Osteocyte (in vitro differentiated cells): ENCODE measurements at places on chromosomes 1 and 21. TPM values are rescaled to one million over a fixed set of nuclear protein-coding genes. Genes with fewer than 3 reads are reported as not detected.

DNA sequence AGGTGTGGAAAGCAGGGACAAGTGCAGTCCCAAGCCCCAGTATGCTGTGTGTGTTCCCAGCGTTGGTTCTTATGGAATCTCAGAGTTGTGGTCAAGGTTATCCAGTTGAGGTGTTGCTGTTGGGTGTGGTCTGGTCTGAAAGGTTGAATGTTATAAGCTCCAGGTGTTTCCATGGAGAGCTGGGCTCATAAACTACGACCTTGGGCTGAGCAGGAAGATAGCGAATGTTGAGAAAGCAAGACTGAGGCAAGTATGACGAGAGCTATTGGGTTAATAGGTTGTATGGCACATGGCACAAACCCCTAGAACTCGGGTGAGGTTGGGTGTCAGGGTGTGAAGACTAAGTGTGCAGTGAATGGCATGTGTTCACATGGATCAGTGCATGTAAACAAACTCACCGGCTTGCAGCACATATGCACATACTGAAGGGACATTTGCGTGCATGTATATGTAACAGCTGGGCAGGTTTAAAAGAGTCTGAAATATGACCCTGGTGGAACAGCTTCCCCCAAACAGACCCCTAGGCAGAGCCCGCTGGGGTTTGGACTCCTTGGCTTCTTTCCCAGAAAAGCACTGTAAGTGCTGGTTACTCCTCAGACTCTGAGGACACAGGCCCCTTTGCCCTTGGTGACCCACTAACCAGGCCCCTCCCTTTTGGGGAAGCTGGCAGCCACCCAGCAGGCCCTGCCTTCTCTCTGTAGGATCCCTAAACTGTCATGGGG, 117.5 kb downstream of the NAV1 start:
- no peaks in the 10 kb centered on the region for H3K27me3 ChIP-seq
- H3K4me1 ChIP-seq, result peaks cover 66% of the 10 kb centered on the region
- peak overlapping the region; percentile 75 for H3K27ac ChIP-seq

The C1orf232 gene
- not detected in 2 replicates for total RNA-seq

GRCh38 chr21:25881524-25882376, 147.0 kb downstream of the GABPA start:
- H3K27ac ChIP-seq, result no peak overlapping the region
- H3K4me1 ChIP-seq, result no peaks in the 10 kb centered on the region
- no peak overlapping the region for H3K4me3 ChIP-seq
- DNase-seq, result no peak
- H3K27me3 ChIP-seq, result no peaks in the 10 kb centered on the region

The BATF3 gene
- 0.56 and 0.71 TPM in 2 replicates for total RNA-seq

The GNG12 gene
- 99.7 and 100 TPM in 2 replicates for total RNA-seq

GRCh38 chr1:116111524-116112021, 374 bp downstream of the MAB21L3 start:
- H3K36me3 ChIP-seq, result no peaks in the 10 kb centered on the region
- peaks cover 20% of the 10 kb centered on the region for H3K27me3 ChIP-seq
- H3K4me3 ChIP-seq, result no peak overlapping the region
- no peak for DNase-seq
- peaks cover 3% of the 10 kb centered on the region for H3K4me1 ChIP-seq
- H3K27ac ChIP-seq, result no peak overlapping the region

DNA sequence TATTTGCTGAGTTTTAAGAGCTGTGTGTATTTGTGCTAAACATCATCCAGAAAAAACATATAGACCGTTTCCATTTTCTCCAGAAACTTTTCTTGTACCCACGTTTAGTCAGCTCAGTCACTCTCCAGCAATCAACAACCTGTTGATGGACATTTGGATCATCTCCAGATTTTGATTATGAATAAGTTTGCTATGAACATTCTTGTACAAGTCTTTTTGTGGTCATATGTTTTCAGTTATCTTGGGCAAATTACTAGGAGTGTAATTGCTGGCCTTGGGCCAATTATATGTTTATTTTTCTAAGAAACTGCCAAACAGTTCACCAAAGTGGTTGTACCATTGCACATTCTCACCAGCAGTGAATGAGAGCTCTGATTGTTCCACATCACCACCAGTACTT, 221.8 kb downstream of the CENPF start:
- H3K36me3 ChIP-seq, result peaks cover 2% of the 10 kb centered on the region
- H3K27me3 ChIP-seq, result peaks cover 3% of the 10 kb centered on the region
- H3K4me3 ChIP-seq, result no peak overlapping the region

DNA sequence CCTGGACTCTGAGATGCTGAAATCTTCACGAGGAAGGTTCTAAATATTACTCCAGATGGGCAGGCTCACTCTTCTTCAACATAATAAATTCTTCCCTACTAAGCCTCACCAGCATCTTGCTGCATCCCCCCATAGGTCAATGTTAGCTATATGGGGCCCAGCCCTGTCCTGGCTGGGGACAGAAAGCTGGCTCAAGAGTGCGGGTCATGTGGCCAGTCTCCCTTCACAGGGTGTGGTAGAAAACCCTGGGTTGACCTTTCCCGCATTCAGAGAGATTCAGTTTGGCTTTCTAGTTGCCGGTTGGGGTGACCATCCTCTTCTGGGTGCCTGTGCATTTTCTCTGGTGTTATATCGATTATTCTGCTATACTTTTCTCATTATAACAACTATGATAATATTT, 19.8 kb upstream of the KPRP start:
- no peaks in the 10 kb centered on the region for H3K4me1 ChIP-seq
- H3K27me3 ChIP-seq, result no peaks in the 10 kb centered on the region
- H3K36me3 ChIP-seq, result no peaks in the 10 kb centered on the region

DNA sequence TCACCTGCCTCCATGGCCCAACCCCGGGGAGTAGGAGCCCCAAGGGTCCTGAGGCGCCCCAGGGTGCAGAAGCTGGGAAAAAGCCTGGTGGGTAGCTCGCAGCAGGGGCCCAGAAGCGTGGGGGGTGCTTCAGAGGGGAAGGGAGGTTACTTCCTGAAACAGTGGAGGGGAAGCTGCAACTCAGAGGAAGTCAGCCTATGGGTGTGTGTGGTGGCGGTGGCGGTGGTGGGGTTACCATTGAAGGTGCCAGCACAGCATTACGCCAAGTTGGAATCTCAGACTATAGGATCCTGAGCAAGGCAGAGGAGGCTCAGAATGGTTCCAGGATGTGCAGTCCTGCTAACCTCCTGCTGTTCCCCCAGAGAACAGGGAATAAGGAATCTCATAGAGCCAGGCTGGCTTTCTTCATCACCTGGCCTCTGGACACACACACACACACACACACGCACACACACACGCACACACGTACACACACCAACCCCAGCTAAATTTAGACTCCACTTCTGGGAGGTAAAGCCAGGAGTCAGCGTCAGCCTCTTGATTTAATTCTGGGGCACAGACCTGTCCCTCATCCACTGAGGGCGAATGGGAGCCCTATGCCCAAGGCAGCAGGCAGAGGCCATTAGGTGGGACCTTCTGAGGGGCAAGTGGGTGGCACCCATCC, 1.3 kb downstream of the DENND4B start:
- DNase-seq, result no peak
- H3K27ac ChIP-seq, result peak overlapping the region; percentile 63
- no peaks in the 10 kb centered on the region for H3K27me3 ChIP-seq
- H3K4me1 ChIP-seq, result peaks cover 18% of the 10 kb centered on the region
- peak overlapping the region; percentile 77 for H3K4me3 ChIP-seq
- H3K36me3 ChIP-seq, result peaks cover 9% of the 10 kb centered on the region

GRCh38 chr1:10932088-10932487, 80.4 kb upstream of the TARDBP start:
- no peak for DNase-seq
- no peak overlapping the region for H3K27ac ChIP-seq
- no peaks in the 10 kb centered on the region for H3K36me3 ChIP-seq
- peaks cover 4% of the 10 kb centered on the region for H3K27me3 ChIP-seq
- H3K4me1 ChIP-seq, result no peaks in the 10 kb centered on the region

DNA sequence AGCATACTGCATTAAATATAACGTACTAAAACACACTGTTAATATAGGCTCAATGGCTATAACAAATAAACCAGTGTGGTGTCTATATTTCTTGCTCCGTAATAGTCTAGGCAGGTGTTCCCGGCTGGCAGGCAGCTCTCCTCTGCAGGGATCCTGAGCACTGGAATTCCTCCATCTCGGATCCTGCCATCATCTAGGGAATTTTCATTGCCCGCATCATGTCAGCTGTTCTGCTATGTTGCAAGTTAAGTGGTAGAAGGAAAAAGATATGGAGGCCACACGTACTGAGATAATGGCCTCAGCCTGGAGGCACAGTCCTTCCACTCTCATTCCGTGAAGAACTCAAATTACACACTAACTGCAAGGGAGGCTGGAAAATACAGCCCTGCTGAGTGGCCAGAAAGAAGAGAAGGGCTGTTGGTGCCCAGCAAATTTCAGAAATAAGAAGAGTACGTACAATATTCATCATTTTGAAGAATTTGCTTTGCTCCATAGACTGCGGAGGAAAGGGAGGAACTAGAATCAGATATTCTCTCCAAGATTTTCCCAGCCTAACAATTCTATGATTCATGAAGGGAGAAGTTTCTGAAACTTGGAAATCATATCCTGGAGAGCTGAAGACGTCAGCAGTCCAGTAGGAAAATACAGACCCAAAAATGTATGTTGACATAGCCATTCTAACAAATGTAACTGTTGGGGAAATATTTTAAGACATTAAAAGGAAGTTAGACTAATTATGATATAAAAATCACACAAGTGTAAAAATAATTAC, 263.3 kb downstream of the MRPL39 start:
- H3K4me3 ChIP-seq, result no peak overlapping the region
- H3K27me3 ChIP-seq, result no peaks in the 10 kb centered on the region
- no peak for DNase-seq
- no peaks in the 10 kb centered on the region for H3K36me3 ChIP-seq
- peaks cover 5% of the 10 kb centered on the region for H3K4me1 ChIP-seq
- H3K27ac ChIP-seq, result no peak overlapping the region

DNA sequence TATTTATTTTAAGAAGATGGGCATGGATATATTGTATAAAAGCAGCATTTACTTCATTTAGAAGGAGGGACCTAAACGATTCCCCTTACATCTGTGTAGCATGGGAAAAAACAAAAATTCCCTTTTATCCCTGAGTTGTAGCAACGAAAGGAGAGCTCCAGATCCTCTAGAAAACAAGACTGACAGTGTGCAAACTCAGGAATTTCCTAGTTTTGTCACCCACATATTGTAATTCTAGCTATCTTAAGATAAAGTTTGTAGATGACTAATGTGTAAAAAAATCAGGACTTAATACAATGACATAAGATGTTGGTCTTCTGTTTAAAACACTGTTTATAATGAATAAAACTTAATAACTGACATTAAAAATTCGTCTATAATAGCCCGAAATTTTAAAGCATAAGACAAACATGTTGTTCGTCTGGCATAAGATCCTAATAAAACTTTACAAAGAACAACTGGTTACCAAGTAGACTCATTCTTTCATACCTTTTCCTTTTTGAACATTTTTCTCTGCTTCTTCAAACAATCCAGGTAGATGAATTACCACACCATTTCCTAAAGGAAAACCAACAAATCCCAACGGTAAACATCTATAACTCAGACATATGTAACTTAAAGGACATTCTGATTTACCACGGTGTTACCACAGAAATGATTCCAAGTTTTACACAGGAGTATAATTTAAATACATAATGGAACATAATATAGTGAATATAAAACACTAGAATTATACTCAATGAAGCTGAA, 15.2 kb downstream of the ADSS2 start:
- H3K4me1 ChIP-seq, result peaks cover 55% of the 10 kb centered on the region
- H3K36me3 ChIP-seq, result peaks cover 9% of the 10 kb centered on the region
- H3K4me3 ChIP-seq, result peak overlapping the region; percentile 52
- H3K27ac ChIP-seq, result peak overlapping the region; percentile 96

DNA sequence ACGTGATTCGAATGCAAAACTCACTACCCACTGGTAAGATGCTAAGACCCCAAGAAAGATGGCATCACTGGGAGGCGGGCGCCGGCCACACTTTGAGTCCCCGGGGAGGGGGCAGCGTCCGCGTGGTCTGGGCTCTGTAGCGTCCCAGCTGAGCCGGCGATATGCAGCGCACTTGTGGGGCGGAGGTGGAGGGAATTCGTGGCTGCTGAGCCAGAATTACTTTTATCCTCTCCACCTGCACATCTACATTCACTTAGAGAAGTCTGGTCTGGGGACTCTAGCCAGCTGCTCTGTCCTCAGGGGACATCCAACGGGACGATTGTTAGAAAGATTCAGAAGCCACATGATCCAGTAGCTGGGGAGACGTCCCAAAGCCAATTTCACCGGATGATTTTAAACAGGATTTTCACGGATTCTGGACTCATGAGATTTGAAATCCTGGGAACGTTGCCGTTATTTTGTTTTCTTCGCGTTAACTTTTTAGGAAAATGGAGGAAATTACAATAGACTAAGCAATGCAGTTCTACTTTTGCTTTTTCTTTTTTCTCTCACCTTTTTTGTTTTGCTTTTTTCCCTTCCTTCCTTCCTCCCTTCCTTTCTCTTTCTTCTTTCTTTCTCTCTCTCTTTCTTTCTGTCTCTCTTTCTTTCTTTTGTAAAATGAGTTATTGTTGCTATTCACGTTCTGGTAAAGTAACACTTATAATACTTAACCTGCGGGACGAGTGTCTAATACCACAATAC, 1.3 kb downstream of the JAM2 start:
- peak overlapping the region; percentile 76 for H3K4me3 ChIP-seq
- H3K36me3 ChIP-seq, result no peaks in the 10 kb centered on the region
- DNase-seq, result no peak
- no peak overlapping the region for H3K27ac ChIP-seq
- H3K27me3 ChIP-seq, result peaks cover 40% of the 10 kb centered on the region

DNA sequence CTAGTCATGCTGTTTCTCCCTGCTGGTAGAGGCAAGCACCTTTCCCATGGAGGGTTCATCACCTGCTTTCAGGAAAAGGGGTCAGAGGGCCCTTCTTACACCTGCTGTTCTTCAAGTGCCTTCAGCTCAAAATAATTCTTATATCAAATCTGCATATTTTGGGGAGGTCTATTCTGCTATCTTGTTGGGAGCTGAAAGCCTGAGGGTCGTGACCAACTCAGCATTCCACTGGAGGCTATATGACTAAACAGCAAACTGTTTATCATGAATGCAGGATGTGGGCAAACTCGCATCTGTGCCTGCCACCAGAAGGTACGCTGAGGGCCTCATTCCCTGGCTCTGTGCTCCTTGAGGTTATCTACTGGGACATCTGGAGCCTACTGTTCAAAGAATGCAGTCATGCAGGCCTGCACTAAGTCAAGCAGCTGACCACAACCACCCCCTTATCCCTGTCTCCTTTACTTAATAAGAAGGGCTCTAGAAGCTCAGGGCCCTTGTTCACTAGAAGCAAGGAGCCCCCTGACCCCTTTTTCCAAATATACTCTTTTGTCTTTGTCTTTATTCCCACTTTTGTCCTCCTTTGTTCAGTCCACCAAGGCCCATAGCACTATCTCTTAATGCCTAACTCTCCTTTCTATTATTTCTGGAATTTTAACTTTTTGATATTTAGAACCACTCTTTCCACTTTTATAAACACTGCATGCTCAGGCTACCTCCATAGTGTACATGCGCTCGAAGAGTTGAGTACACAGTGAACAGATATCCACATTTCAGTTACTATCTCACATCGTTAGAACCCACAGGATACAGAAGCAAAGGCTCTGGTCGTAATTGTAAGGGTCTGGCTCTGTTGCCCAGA, 4.5 kb upstream of the TRIM17 start:
- H3K27me3 ChIP-seq, result no peaks in the 10 kb centered on the region
- DNase-seq, result no peak
- H3K4me1 ChIP-seq, result peaks cover 2% of the 10 kb centered on the region
- H3K4me3 ChIP-seq, result no peak overlapping the region
- H3K27ac ChIP-seq, result no peak overlapping the region
- H3K36me3 ChIP-seq, result no peaks in the 10 kb centered on the region
